ENCODE measurements at places on chromosomes 12 and 14.

DNA sequence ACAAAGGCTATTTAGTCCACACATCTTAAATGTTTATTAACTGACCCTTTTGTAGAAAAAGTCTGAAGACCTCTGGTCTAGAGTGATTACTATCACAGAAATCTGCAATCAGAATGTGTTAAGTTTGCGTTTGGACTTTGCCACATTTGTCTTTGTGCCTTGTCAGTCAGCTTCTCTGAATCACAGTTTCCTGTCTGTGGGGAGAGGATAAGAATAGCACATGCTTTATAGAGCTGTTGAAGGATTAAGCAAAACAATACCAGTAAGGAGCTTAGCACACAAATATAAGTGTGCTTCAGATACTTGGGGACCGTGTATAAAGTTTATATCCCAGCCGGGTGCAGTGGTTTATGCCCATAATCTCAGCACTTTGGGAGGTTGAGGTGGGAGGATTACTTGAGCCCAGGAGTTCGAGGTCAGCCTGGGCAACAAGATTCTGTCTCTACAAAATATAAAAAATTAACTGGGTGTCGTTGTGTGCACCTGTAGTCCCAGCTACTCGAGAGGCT is 63.0 kb upstream of the BTG1 start:
- DNase-seq: no peak

GRCh38 chr14:76926521-76927251 is 100.5 kb downstream of the LRRC74A start:
- peak; percentile 88 for DNase-seq

DNA sequence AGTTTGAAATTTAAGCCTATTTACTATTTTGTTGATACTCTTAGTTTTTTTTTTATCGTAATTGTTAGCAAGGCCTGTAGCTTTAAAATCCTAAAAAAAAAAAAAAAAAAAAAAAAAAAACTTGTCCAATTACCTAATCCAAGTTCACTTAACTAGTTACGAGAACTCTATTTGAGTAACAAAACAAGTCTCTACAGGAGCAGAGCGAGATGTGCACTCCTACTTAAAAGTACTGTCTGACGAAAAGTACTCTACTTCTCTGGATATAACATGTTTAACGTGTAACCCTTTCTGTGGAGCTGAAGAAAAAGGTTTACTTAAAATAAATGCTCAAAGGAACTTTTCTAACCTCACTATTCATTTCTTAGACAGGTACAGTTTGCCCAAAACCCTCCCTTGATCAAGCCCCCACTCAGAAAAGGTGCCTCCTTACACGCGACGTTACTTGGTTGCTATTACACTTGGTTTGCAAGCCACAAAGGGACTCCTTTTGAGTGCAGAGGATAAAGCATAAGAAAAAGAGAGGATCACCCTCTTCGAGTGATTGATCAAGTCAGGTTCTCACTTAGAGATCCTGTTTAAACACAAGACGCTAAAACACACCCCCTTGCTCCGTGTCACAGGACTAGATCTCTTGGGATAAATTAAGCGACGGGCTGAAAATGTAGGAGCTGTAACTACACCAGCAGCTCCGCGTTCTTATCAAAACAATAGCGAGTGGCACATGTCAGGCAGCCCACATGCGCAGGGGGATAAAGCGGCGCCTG is 2.2 kb downstream of the BAZ1A start:
- DNase-seq: no peak

DNA sequence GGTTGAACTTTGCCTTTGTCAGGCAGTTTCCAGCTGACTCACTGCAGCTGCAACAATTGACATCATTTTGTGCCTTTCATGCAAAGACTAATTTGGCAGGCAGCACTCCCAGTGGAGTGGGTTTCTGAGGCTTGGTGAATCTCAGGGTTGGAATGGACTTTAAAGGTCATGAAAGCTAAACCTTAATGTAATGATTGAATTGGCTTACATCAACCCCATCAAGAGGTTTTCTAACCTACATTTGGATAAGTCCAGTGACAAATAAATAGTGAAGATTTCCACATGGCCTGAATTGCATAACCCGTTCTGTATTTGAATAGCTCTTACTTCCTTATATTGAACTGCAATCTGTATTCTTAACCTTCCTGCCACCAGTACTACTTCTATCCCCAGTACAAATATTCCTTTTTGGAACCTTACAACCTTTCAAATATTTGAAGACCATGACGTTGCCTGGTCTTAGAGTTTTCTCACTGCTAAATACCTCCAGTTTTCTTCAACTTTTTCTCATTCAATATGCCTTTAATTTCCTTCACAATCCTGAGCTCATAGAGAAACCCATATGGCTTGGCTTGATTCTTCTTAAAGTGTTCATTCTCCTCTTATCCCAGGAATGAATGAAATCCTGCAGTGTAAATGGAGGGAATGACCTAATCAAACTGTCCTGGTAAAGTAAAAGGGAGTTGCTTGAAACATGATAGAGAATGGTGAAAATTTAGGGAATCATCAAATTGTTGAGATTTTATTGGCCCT is 168.1 kb upstream of the NOVA1 start:
- no peak for DNase-seq

GRCh38 chr12:124660851-124661250 is 93.4 kb upstream of the NCOR2 start:
- no peak for DNase-seq

DNA sequence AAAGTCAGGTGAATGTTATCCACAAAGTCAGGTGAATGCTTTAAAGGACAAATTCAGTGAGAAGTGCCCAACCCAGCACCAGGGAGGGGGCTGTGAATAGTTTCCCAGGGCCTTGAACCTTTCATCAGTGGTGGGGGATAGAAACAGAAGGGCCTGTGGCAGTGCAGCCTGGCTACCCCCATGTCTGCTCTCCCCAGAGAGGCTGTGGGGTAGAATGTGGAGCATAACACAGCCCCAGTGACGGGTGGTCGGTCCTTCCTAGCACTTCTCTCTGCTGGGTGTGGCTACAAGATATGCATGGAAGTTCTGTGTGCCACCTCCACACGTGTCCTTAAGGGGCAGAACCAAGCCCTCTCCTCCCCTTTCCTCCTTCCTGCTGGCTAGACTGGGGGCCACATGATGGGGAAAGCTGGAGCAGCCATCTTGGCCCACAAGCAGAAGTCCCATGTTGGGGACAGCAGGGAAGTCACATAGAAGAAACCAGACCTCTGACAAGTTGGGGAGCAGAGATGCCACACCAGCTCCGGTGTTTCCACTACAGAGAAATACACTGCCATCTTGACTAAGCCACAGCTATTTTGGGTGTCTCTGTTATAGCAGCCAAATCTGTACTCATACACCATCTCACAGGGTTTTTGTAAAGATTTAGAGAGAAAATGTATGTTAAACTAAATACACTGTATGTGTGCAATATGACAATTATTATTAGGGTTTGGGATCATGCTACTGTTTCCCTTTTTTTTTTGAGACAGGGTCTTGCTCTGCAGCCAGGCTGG is 17.0 kb downstream of the RITA1 start:
- no peak for DNase-seq

GRCh38 chr14:33930439-33930838 is 20.4 kb downstream of the EGLN3 start:
- no peak for DNase-seq

GRCh38 chr12:96350982-96351381 is 49.3 kb downstream of the CDK17 start:
- no peak for DNase-seq

- peak; percentile 79 for DNase-seq
These were observed 48.6 kb downstream of the AP5M1 start for GRCh38 chr14:57317248-57317833.

DNA sequence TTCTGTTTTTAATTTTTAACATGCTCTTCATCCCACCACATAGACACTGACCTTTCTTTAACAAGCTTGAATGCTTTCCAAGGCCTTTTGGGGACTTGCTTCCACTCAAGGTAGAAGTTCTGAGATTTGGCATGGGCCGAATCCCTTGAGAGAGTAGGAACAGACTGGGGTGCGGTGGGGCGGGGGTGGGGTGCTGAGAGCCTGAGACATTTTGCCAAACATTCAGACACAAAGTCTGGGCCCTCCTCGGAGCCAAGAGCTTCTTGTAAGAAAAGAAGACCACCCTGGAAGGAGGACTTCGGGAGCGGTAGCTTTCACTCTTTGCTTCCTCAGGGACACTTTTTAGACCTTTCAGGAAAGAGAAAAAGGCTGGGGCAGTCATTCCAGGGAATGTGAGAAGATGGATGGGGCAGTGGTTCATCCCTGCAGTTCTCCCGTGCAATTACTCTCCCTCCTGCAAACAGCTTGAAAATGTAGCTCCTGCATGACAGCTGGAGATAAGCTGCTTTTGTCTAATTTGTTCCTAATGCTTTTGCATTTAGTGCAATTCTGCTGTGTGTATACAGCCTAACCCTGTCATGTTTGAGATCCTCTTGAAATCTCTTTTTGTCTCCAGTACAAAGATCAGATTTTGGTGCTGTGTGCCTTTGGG is 16.3 kb upstream of the MYO1H start:
- no peak for DNase-seq

- no peak for DNase-seq
These were observed 39.5 kb downstream of the FOXN3 start for GRCh38 chr14:89377544-89377943.

DNA sequence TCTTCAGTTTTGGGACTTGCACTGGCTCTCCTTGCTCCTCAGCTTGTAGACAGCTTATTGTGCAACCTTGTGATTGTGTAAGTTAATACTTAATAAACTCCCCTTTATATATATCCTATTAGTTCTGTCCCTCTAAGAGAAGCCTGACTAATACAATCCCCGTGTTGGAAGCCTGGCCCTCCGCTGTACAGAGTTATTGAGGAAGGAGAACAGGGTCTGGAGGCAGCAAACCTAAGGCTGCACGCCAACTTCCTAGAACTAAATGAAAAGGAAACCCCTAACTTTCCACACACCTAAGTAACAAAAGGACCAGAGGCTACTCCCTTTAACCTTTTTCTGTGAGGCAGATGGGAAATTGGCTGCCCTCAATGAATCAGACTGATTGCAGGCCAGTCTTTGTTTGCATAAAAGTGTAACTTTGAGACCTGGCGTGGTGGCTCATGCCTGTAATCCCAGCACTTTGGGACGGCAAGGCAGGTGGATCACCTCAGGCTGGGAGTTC is 42.6 kb upstream of the LIMA1 start:
- no peak for DNase-seq

DNA sequence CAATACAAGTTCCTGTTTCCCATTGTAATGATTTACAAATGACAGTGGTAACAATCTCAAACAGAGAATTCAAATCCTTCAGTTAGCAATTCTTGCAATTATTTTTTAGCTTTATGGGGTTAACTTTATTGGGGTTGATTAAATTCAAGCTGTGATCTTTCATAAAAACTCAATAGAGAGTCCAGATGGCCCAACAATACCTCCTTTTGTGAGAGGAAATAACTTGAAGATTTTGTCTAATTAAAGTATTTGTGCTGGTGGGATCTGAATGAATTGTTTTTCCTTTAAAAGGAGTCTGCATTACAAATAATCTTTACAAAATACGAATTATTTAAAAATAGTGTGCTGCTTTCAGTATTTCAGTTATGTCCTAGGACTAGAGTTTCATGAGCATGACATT is 4.4 kb upstream of the ARHGAP5 start:
- DNase-seq: no peak

DNA sequence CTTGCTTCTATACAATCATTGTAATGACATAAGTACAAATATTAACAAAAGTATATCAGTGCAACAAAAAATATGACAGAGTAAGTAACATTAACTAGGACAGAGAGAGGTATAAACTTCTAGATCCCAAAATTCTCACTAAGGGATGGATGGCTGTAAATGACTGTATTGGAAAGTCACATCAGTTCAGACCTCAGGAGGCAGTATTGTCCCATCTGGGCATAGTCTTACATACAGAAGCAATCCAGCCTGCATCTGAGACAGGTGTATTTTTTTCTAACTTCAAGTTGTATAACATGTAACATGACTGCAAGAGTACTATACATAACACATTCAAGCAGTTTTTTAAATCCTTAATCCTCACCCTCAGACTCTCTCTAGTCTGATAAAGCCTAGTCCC is 99.0 kb downstream of the GARIN6 start:
- DNase-seq: no peak

DNA sequence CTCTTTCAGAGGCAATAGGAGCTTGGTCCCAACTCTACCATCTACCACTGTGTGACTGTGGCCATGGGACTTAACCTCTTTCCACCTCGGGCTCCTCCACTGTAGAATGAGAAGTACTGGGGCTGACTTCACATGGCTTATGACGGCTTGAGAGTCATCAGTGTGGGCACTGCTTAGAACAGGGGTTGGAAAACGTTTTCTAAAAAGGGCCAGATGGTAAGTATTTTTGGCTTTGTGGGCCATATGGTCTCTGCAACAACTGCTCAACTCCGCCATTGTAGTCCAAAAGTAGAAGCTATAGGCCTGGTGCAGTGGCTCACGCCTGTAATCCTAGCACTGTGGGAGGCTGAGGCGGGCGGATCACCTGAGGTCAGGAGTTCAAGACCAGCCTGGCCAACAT is 69.2 kb upstream of the LTA4H start:
- no peak for DNase-seq

All from activated naive CD4-positive, alpha-beta T cell treated with anti-CD3 and anti-CD28 coated beads, Interleukin-2, amount 10 ng/mL, durations not matched to agents 7 days and 5 days (primary cell).